ENCODE measurements at places on chromosomes 2 and 18. TPM values are rescaled to one million over a fixed set of nuclear protein-coding genes. Genes with fewer than 3 reads are reported as not detected.

DNA sequence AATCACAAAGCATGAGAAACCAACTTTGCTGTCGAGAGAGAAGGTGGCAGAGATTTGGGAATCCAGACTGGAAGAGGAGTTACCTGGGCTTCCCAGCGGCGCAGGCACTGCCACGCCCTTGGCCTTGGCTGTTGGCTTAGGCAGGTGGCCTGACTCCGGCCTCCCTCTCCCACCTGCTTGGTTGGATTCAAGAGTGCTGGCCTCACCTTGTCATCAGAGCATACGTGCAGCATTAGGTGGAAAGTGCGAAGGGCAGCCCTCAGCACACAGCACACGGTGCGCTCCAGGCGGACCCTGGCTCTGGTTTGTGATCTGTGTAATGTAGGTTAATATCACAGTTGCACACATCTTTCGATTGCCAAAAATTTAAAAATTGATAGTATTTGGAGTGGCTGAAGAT, 19.2 kb upstream of the ASB1 start:
- DNase-seq: no peak

The DPY30 gene
- 65.1 TPM for total RNA-seq

The SKOR2 gene
- total RNA-seq: not detected

DNA sequence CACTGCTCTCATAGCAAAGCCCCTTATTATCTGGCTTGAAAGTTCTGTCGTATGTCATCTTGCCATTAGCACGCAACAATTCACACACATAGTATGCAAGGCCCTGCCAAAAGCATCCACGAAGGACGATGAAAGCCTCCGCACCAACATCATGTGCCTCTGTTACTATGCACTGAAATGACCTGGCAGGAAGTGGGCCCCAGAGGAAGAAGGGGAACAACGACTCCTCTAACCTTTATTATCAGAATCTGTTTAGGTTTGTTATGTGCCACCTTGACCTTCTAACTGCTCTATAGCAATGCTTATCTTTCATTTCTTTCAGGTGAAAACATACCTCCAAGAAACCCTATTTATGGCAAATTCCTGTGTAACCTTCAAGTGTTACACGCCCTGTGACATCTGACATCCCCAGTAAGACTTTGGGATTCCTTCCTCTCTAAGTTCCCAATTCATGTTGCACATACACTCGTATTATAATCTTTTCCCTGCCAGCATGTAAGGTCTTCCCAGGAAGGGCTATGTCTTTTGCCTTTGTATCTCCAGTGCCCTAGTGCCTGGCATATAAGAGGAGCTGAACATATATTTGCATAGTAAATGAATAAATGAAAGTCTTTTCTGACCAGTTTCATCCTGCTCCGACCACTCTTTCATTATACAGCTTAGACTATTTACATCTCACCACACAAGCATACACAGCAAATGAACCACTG, 7.0 kb upstream of the NDUFV2 start:
- no peak for DNase-seq

- DNase-seq: no peak
Observed at GRCh38 chr2:37898448-37898847, 26.6 kb upstream of the RMDN2 start.

- peak; percentile 66 for DNase-seq
Observed at GRCh38 chr18:62329691-62330454, 4.8 kb downstream of the TNFRSF11A start.

- no peak for DNase-seq
Observed at GRCh38 chr2:234392041-234392615, 104.8 kb downstream of the ARL4C start.

Data from mucosa of gallbladder (tissue), 1 donor.